Ecto neural progenitor cell (in vitro differentiated cells): ENCODE measurements at places on chromosomes 4 and X.

DNA sequence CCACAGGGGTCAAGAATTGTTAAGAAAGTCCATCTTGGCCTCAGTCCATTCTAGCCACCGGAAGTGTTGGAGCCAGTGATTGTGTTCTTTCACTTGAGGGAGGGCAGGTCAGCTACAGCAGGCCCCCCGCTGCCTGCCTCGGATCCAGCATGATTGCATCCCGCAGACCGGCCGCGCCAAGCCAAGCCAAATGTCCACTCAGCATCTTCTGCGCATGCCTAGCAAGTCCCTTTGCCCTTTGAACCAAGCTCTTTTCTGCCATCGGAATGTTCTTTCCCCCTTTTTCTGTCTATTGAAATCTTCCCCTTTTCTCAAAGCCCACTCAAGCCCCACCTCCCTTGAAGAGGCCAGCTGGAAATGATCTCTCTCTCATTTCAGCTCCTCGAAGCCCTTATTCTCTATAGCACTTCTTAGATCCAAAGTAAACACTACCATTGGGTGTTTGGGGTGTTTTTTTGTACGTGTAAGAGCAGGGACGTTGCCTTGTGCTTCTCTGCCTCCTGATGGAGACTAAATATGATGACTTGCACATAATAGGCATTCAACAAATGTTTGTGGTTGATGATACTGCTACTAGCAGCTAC is 147.8 kb upstream of the BCOR start:
- no peak for DNase-seq

DNA sequence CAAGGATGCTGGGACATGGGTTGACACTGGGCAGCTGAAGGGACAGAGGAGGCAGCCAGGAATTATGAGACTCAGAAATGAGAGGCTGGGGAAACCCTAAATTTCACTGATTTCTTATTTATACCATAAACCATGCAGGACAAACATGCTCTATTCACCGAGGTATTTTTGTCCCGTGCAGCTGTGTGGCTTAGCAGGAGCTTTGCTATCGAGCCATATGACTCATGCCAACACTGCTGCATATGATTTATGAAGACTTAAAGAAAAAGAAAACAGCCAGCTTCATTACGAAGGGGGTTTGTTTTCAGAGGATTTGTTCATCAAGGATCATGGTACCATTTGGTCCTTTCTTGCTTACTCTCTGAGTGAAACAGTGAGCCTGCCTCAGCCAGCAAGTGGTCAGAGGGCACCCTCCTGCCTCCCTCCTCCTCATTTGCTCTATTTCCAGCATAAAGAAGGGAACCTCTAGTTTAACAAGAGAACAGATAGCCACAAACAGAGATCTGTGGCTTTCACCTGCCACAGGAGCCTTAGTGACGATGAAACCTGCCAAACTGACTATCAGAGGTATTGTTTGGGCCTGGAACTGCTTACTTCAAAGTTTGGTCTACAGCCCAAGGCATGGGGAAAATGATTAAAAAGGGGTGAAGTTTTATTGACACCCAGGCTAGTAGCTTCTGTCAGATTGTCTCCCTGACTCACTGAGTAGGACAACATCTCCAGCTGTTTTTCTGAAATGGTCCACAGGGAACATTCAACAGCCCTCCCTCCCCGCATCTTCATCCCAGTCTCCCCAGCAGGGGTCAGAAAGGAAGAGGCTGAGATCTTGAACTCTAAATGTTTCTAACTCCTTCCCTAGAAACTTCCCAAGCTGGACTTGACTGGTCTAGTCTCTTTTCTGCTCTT is 80.1 kb upstream of the MAML3 start:
- DNase-seq, result no peak

DNA sequence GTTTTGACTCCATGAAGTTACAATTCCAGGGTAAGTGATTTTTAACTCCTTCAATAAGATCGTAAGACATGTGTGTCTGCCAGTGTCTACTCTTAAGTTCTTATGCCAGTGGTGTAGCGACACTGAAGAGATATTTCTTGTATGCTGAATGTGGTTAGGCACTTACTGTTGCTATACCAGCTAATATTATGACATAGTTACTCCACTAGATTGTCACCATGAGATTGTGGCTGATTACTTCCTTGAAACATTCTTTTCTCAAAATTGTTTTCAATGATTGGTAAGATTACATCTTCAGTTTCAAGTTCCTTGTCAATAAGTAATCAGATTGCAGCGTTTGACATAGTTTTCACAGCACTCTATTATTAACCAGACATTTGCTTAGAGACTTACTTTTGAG is 60.6 kb upstream of the PAGE5 start:
- DNase-seq, result no peak

DNA sequence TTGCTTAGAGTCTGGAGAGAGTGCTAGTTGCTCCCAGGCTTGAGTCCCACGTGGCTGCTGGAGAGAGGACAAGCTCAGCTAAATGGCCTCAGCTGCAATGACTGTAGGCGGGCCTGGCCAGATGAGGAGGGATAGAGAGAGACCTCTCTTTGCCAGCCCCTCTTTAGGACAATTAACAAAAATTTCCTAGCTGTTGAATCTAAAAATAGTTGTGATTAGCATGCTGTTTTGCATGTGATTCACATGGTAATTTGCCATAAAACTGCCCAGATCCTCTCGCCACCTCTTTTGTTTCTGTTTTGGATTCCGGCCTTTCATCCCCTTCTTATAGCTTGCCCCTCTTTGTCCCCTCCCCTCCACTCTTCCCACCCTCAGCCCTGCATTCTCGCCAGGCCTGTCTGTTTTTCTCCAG is 28.9 kb upstream of the PRPS1 start:
- DNase-seq, result no peak

DNA sequence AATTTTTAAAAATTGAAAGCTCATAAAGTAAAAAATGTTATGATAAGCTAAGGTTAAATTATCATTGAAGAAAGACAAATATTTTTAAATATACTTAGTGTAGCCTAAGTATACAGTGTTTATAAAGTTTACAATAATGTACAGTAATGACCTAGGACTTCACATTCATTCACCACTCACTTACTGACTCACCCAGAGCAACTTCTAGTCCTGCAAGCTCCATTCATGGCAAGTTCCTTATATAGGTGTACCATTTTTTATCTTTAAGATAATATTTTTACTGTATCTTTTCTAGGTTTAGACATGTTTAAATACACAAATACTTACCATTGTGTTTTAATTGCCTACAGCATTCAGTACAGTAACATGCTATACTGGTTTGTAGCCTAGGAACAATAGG is 112.3 kb upstream of the RADX start:
- no peak for DNase-seq

DNA sequence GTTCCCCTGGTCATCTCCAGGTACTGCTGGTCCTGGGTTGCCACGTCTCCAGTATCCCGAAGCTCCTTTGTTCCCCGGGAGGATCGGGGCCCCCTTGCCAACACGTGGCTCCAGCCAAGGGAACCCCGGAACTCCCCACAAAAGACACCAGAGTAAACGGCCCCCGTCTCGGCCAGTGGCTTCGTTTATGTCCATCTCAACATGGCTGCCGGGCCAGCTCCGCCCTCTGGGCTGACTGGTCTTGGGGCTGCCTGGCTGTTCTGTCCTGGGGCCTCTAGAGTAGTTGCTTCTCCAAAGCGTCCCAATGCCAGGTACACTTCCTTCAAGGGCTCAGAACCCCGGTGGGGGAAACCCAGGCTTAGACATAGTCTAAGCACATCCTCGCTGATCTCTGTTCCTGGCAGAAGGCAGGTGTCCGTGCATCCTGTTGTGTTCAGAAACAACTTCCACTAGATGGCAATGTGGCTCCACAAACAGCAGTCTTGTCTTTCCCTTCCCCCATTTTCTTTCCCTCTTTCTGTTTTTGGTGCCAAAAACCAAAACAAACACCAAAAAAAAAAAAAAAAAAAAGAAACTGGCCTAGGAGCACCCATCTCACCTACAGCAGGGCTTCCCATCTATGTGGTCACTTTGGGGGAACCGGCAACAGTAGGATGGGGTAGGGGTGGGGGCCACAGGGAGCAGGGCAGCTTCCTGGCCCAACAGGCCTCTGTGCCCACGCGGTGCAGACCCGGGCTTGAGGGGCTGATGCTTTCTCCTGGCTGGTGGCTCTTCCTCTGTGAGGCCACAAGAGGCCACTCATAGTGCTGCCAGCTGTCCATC is 35.3 kb downstream of the NBDY start:
- peak; percentile 63 for DNase-seq

GRCh38 chr4:52657618-52658501 is 1.2 kb downstream of the USP46 start:
- DNase-seq, result peak; percentile 60

DNA sequence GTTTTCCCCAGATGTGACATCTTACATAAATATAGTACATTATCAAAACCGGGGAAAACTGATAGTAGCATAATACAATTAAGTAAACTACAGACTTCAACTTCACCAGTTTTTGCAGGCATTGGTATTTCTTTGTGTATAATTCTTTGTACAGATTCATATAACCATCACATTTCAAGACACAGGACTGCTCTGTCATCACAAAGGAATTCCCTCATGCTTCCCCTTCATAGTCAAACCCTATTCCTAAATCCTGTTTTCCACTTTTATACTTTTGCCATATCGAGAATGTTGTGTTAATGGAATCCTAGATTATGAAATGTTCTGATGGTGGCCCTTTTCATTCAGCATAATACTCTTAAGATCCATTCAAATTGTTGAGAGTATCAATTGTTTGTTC is 36.0 kb downstream of the STIM2 start:
- no peak for DNase-seq

- DNase-seq, result no peak
Observed at GRCh38 chr4:144614850-144615585, 30.9 kb upstream of the HHIP start.

- no peak for DNase-seq
Observed at GRCh38 chrX:16826207-16826606, 39.9 kb downstream of the TXLNG start.

- DNase-seq, result no peak
Observed at GRCh38 chrX:40749681-40750494, 14.5 kb upstream of the MED14 start.

DNA sequence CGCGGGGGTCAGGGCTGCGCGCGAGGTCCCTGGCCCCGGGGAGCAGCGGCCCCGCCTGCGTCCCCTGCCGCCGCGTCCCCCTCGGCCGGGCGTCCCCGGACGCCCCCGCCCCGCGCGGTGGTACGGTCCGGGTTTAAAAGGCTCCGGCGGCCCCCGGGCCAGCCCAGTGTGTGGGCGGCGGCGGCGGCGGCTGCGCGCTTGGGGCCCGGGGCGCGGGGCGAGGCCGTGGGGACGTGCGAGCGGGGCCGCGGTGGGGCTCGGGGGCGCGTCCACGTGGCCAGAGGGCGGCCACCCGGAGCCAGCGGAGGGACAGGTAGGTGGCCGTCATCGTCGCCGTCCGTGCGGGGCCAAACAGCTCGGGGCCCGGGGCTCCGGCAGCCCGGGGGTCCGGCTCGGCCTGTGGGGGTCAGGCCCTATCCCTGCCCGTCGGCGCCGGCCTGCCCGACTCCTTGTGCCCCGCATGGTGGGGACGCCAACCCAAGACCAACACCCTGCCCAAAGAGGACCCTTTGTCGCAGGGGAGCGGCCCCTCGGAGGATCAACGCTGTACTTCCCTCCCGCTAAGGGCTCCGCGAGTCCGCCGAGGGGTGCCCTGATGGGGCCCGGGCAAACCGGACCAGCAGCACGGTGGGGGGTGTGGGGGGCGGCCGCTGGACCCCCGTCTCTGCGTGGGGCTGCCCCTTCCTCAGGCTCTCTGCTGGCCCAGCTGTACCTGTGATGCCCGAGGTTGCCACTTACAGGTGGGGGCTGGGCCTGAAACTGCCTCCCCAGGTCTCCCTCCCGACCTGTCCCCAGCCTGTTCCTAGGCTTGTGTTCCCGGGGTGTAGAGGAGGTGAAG is at the start of gene PLXNA3:
TSS of gene PLXNA3 (plus strand) at position 166 of the 838 bp plus-strand sequence. CDS start 1,903 bp downstream, outside the sequence.
- peak; percentile 70 for DNase-seq

DNA sequence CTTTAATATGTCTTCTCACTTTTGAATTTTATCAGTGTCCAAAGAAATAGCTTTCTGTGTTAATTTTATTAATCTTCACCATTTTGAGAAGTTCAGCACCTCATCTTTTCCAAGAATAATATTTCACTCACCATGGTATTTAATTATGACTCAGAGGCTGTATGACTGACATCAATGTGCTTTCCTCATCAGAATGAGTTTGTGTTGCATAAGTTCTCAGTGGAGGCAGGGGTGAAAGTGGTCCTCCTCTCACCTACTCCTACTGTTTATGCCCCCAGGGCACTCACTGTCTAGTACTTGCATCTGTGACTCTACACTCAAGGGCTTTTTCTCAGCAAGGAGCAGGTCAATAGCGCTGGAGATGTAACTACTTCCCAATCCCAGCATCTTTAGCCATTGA is 905.3 kb upstream of the INTU start:
- DNase-seq, result no peak

- no peak for DNase-seq
Observed at GRCh38 chrX:12611471-12611870, 179.7 kb upstream of the PRPS2 start.

GRCh38 chr4:132767901-132768300 is 381.2 kb upstream of the PCDH10 start:
- no peak for DNase-seq

GRCh38 chr4:98778206-98778605 is 119.8 kb upstream of the TSPAN5 start:
- no peak for DNase-seq

DNA sequence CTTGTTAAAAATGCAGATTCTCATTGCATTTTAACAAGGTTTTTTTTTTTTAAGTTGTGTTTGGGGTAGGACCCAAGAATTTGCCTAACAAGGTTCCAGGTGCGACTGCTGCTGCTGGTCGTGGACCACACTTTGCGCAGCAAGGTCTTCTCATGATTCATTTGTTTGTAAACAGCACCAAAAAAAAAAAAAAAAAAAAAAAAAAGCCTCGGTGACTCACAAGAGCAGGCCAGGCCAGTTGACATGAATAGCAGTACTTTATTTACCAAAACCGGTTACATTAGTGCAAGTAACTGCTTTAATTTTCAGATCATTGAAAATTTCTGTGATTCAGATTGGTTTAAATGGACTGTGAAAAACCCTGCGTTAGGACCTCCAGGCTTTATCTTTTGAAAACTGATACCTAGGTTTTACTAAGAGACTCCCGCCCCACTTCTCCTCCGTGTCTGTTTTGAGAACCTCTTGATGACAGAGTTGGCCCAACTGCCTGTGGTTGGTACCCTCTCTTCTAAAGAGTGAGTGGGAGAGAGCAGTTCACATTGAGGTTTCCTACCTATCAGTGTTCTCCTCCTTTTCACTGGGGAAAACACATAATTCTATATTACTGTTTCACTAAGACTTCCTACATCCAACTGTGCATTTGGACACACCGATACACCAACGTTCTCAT is 86.2 kb downstream of the PHEX start:
- no peak for DNase-seq

GRCh38 chr4:153799694-153800074 is 10.8 kb upstream of the SFRP2 start:
- DNase-seq, result no peak

- DNase-seq, result no peak
Observed at GRCh38 chr4:77701121-77701520, 95.5 kb downstream of the CXCL13 start.

DNA sequence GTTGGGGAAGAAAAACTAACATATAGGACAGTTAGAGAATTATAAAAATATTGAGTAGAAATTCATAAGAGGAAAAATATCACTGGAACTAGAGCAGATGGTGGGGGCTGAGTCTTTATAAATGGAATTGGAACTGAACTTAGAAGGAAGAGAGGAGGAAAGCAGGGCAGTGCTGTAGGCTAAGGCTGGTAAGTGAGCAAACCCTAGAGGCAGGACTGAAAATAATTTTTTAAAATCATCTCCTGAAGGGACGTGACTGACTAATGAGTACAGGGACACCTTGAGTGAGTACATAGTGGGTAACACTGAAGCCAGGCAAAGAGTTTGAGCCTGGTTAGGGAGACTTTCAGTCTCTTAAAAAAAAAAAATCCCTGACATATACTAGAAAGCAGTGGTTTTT is 63.3 kb downstream of the GALNT7 start:
- DNase-seq, result no peak
